ENCODE measurements at places on chromosomes 1 and 21.
A peak's percentile ranks its signal among the peaks of the same experiment; 100 is the strongest.

DNA sequence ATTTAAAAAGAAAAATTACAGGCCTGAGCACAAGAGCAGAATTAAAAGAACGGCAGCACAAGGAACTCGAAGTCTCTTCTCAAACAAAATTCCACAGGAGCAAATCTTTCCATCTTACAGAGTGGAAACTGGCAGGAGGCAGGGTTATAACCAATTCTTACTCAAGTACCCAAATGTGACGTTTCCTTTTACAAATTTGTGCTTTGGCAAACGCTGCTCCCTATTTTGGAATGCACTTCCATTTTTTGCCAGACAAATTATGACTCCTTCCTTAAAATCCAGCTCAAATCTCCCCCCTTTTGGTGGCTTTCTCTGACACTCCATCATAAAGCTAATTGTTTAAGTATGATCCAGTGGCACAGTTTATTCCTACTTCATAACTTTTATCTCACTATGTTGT is 7.8 kb downstream of the ERI3 start:
- ATAC-seq: peak; percentile 68

DNA sequence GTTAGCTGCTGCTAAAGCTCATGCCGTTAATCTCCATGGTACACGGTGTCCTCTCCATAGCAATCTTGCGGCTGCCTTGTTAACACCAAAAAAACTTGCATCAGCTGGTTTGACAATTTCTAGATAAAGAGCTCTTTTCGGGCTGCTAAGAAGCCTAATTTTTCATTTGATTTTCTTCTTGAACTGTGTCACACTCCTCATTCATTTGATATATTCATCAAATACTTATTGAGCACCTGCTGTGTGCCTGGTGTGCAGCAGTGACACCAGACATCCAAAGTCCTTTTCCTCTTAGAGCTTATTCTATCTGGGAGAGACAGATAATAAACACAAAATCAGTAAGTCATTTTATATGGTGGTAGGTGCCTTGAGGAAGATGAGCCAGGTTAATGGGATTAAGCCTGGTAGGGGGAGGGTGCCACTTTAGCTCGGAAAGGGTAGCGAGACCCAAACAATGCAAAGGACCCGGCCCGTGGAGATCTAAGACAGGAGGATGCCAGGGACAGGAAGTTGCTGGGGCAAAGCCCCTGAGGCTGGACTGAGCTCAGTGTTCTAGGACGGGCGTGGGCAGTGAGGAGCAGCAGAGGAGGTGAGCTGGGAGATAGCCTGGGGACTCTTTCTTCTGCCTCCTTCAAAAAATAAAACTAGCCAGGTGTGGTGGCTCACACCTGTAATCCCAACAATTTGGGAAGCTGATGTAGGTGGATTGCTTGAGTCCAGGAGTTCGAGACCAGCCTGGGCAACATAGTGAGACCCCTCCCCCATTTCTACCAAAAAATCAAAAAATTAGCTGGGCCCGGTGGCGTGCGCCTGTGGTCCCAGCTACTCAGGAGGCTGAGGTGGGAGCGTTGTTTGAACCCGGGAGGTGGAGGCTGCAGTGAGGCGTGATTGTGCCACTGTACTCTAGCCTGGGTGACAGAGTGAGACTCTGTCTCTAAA is 50.7 kb upstream of the LGALS8 start:
- ATAC-seq: no peak

DNA sequence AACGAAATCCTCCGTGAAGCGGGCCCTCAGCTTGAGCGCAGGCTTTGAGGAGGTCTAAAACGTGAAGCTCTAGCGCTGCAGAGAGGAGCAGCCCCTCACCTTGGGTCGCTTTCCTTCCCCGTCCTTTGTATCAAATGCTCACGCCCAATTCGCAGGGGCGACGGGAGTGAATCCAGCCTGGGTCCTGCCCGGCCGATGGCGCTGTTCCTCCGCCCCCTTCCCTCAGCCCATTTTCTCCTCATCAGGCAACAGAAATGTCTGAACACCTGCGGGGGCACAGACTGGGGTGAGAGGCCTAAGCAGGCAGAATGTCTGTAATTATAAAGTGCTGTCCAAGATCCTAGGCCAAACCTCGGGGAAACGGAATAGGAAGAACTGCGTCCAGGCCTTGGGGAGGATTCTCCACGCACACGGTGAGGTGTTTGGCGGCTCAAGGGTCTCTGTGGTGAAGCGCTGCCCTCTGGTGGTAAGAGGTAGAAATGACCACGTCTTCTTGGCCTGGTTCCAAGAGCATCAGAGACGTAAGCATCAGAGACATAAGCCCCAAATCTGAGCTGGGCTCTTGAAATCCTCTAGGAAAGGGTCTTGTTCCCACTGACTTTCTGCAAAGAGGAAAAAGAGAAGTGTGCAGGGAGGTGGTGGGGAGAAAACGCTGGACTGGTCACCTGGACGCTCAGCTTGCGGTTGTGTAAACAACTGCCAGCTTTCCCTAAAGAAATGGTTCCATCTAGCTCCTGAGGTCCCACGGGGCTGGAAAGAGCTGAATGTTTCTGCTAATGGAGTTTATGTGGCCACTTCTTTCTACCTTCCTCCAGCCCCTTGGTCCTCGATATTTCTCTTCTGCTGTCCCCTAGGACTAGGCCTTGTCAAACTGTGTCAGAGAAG is 92.1 kb upstream of the CD53 start:
- no peak for ATAC-seq

DNA sequence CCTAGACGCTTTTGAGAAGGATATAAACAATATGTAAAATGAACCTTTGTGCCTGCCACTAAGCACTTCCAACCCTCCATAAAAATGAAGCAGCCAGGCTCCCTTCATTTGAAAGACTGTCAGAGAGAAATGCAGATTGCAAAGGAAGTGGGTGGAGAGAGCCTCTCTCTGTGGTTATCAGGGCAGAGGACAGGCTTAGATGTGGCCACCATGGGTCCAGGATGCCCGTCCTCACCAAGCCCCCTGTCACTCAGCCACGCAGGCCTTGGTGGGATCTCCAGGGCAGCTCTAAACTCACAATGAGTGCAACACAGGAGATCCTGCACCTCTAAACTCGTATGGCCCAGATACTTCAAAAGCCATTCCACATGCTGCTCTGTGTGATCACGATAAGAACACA is 37.9 kb downstream of the TMPRSS2 start:
- ATAC-seq: no peak

DNA sequence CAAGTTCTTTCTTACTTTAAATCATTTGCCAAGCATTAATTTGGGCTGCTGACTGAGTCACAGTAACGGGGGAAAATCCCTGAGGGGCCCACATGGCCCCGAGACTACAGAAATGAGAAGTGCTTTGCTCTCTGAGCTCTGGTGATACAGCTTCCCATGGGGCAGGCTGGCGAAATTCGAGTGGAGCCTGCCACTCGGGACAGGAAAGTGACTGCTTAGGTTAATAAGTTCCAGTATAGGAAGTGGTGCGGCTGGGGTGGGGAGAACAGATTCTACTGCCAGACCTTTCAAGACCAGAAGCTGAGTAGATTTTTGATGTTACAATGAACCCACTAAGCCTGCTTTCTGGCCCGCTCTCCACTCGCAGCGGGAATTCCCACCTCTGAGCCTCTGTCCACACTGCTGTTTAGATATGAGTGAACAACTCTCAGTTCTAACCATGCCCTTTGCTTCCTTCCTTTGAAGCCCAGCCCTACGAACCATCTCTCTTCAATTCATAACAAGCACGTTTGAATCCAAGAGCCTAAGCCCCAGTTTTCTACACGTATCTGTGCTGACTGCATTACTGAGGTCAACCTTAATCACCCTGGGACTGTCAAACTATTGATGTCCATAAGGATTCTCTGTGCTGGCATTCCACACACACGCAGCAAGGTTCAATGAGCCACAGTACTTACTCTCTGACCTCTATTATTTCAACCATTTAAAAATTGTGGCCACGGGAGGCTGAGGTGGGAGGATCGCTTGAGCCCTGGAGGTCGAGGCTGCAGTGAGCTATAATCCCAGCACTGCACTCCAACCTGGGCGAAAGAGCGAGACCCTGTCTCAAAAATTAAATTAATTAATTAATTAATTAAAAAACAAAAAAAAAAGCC is 9.6 kb downstream of the ZBTB17 start:
- ATAC-seq: no peak

- no peak for ATAC-seq
These were observed 4.3 kb downstream of the RAB25 start for GRCh38 chr1:156065212-156065611.

DNA sequence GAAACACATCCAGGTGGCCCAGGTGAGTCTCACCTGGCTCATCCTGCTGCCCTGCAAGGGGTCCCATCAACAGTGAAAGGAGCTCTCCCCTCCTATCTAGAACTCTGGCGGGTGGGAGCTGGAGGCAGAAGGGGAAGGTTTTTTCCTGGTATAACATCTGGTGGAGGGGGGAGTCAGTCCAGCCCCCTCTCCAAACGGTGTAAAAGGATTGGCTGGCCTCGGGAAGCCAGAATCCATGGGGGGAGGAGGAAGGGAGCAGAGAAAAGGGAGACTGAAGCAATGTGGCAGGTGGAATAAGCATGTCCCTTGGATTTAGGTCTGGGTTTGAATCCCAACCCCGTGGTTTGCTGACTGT is 1.2 kb upstream of the CAMK2N1 start:
- no peak for ATAC-seq

- no peak for ATAC-seq
These were observed 255.9 kb downstream of the FAF1 start for GRCh38 chr1:50704126-50704525.

DNA sequence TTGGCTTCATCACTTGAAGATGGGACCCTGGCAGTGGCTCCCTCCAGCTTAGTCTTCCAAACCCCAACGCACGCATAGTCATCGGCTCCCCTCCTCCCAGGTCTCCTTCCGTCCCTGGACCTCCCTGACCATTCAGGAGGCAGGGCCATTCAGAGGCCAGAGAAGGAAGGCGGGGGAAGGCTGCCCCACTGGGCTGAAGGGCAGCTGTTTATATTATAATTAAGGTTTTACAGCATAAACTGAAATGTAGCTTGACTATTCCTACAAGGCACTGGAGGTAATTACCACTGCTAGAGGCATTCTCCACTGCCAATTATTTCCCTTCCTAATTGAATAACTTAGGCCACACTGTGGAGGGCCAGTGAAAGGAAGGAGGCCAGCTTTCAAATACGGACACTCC is 170.6 kb upstream of the PROX1 start:
- no peak for ATAC-seq

GRCh38 chr1:89350298-89350697 is 13.6 kb upstream of the GBP6 start:
- no peak for ATAC-seq

- no peak for ATAC-seq
These were observed 65.7 kb downstream of the TLR5 start for GRCh38 chr1:223077247-223077833.

DNA sequence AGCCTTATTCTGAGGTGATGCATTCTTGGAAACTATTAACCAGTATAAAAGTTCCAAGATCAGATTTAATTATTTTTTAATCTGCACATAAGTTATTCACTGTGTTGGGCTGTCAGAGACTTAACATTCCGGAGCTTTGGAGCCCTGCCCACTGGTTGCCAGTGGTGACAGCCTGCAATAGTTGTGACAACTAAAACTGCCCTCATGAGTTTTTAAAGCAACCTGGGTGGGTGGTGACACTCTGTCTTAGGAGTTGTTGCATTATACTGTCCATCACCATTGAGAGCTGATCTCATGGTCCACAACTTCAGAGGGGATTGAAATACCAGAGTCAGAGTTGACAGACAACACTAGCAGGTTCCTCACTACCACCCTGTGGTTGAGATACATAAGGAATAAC is 653.9 kb upstream of the USP24 start:
- ATAC-seq: no peak

GRCh38 chr1:236869911-236870310 is 74.8 kb downstream of the MTR start:
- ATAC-seq: no peak

DNA sequence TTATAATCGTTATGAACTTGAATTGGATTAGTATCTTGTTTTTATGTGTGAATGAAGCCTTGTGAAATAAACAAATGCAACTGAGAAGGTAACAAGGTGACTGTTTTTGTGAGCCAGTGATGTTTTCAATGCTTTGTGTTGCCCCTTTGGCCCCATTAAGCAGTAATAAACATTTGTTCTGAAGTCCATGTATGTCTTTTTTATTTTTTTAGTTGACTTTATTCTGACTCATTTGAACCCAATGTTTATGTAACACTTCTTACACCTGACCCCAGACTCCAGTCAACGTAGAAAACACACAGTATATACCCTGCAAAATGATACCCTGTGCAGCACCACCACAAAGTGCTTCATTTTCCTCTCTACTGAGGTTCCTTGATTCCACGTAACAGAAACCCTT is 4.6 kb upstream of the CACYBP start:
- no peak for ATAC-seq

GRCh38 chr1:164689672-164690511 is 130.9 kb downstream of the PBX1 start:
- ATAC-seq: no peak

DNA sequence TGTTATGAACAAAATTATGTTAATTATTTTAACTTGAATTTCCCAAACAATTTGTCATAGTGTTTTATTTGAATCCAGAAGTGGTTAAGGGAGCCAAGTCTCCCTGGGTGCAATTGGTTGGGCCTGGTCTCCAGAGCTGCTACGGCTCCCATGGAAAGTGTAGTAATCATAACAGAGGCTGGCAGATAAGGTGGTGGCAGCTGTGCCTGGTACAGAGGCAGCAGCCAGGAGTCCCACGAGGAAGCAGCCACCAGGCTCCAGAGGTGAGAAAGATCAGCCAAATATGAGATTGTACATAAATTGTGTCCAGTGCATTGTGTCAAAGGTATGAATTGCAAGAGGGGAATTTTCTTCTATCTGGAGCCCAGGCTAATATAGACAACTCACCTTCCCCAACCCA is 368.9 kb upstream of the PTBP2 start:
- no peak for ATAC-seq

- no peak for ATAC-seq
These were observed 21.6 kb upstream of the TEKT2 start for GRCh38 chr1:36062315-36062714.

DNA sequence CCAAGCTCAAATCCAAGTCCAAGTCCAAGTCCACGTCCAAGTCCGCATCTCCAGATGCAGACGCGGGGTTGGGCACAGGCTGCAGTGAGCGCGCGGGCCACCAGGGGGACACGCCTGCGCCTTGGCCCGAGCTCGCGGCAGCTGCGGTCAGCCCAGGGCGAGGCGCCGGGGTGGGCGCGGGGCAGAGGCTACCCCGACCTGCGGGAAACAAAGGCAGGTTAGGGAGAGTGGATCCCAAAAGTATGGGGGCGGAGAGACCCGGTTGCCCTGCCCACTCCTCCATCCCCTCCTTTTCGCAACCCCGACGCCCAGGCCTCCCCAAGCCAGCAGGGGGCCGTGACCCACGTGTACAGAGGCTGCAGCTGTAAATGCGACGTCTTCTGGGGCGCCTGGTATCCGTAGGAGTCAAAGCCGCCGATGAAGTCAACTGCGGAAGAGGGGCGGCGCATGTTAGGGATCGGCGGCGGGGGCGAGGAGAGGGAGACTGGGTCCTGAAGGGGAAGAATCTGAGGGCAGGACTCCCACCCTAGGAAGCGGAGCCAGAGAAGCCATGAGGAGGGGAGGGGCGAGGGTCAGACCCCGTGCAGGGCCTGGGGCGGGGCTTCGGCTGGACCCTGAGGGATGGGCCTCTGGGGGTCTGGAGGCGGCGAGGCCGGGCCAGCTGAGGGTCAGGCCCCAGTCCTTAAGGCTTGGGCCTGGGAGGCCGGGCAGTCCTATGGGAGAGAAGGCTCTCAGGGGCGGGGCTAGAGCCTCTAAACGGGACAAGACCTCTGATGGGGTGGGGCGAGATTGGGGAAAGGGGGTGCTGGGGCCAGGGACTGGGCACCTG is 58.0 kb downstream of the NKAIN1 start:
- ATAC-seq: peak; percentile 62

- ATAC-seq: no peak
These were observed 45.3 kb downstream of the PUM1 start for GRCh38 chr1:31020007-31020790.

Measured in gastroesophageal sphincter (tissue), 4 donors.